ENCODE measurements at places on chromosomes 16 and 17. TPM values are rescaled to one million over a fixed set of nuclear protein-coding genes. Genes with fewer than 3 reads are reported as not detected.
A peak's percentile ranks its signal among the peaks of the same experiment; 100 is the strongest.

The TP53TG3C gene
- not detected for total RNA-seq

The PRM1 gene
- not detected for total RNA-seq

The HOXB1 gene
- total RNA-seq, result 0.41 TPM

The SLFN11 gene
- total RNA-seq, result 0.53 TPM

GRCh38 chr16:48064971-48065370, 90.8 kb downstream of the ABCC12 start:
- peaks cover 2% of the 10 kb centered on the region for H3K4me1 ChIP-seq
- H3K27me3 ChIP-seq, result no peaks in the 10 kb centered on the region
- DNase-seq, result no peak
- H3K4me3 ChIP-seq, result no peak overlapping the region

- no peaks in the 10 kb centered on the region for H3K36me3 ChIP-seq
- peaks cover 9% of the 10 kb centered on the region for H3K4me1 ChIP-seq
- no peaks in the 10 kb centered on the region for H3K27me3 ChIP-seq
- DNase-seq, result no peak
Observed at GRCh38 chr16:86554599-86554916, 477 bp downstream of the MTHFSD start.

- H3K27me3 ChIP-seq, result no peaks in the 10 kb centered on the region
- no peak for DNase-seq
- H3K4me1 ChIP-seq, result peaks cover 46% of the 10 kb centered on the region
- H3K4me3 ChIP-seq, result no peak overlapping the region
- H3K36me3 ChIP-seq, result no peaks in the 10 kb centered on the region
Observed at GRCh38 chr17:29143894-29144293, 36.3 kb downstream of the MYO18A start.

- H3K27ac ChIP-seq, result no peak overlapping the region
- no peak for DNase-seq
- no peak overlapping the region for H3K4me3 ChIP-seq
- H3K4me1 ChIP-seq, result no peaks in the 10 kb centered on the region
Observed at GRCh38 chr17:35185849-35186248, 8.3 kb downstream of the SLC35G3 start.

DNA sequence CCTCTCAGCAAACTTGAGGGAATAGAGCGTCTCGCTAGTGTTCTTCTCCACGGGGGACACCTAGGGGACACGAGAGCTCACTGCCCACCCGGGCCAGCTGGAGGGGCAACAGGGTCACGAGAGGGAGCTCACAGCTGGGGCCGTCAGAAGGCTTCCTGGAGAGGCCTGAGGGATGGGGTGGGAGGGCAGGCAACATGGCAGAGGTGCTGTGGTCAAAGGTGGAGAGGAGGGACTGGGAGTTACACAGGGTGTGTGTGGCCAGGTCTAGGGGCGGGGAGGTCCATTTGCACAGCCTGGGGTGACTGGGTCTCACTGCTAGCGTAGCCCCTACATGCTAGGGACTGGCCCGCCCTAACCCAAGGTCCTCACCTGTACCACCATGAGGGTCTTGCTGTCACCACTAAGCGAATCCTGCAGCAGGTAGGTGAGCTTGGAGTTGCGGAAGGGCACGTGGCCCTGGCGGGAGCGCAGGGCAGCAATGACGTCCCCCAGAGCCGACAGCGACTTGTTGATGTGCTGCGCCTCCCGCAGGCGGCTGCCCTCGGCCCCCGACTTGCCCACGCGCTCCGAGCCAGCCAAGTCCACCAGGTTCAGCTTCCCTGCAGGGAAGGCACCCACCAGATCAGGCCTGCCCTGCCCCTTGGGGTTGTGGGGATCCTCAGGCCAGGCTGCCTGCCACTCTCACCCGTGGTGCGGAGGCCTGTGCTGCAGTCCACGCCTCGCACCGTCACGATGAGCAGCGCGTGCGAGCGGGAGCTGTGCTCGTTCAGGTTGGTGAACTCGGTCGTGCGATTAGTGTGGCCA, 25.0 kb downstream of the KATNB1 start:
- no peak overlapping the region for H3K4me3 ChIP-seq
- peaks cover 2% of the 10 kb centered on the region for H3K36me3 ChIP-seq
- peak; percentile 29 for DNase-seq
- H3K27ac ChIP-seq, result peak overlapping the region; percentile 83
- H3K4me1 ChIP-seq, result peaks cover 20% of the 10 kb centered on the region
- no peaks in the 10 kb centered on the region for H3K27me3 ChIP-seq

DNA sequence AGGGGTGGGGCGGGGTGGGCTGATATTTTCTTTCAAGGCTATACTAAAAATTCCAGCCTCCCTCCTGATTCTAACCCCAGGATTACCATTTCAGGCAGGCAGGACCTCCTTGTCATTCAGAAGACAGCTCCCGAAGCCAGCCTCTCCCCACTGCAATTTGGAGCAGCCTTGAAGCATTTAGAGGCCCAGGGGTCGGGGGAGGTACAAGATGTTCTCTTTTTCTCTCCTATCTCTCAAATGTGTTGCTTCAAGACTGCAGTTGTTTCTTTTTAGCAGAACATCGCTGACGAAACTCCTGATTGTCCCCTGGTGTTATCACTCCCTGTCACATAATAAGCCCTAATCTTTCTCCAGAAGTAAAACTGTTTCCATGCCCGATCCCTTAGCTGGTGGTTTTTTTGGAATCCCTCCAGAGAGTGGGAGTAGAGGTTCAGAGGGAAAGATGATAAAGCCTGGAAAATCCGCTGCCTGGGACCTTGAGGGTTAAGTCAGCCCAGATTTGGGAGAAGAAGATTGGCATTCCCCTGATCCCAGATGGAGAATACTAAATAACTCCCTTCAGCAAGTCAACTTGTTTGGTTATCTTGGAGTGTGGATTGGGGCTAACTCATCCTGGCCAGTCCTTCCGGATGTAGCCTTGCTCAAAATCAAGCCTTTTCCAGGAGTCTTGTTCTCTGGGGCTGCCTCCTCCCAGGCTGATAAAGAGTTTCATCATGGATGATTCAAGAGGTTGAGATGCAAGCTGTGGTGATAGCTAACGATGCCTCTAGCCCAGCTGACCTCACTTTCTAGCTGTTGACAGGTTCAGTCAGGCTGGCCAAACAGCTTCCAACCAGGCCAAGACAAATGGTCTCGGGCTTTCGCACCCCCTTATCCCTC, 71.3 kb downstream of the SOX9 start:
- H3K36me3 ChIP-seq, result no peaks in the 10 kb centered on the region
- DNase-seq, result no peak
- 0 out of 2 replicates have a peak, but pooled peaks cover 7% of the 10 kb centered on the region for H3K4me1 ChIP-seq
- H3K27me3 ChIP-seq, result peaks cover 5% of the 10 kb centered on the region
- H3K27ac ChIP-seq, result no peak overlapping the region

- no peak overlapping the region for H3K4me3 ChIP-seq
- H3K4me1 ChIP-seq, result no peaks in the 10 kb centered on the region
- H3K27me3 ChIP-seq, result no peaks in the 10 kb centered on the region
Observed at GRCh38 chr17:46876353-46876887, 25.0 kb downstream of the WNT9B start.

- peak; percentile 87 for DNase-seq
- peak overlapping the region; percentile 90 for H3K27ac ChIP-seq
- H3K4me3 ChIP-seq, result no peak overlapping the region
- H3K27me3 ChIP-seq, result no peaks in the 10 kb centered on the region
- H3K4me1 ChIP-seq, result peaks cover 44% of the 10 kb centered on the region
Observed at GRCh38 chr17:1573932-1574696, 11.5 kb upstream of the PITPNA start.

DNA sequence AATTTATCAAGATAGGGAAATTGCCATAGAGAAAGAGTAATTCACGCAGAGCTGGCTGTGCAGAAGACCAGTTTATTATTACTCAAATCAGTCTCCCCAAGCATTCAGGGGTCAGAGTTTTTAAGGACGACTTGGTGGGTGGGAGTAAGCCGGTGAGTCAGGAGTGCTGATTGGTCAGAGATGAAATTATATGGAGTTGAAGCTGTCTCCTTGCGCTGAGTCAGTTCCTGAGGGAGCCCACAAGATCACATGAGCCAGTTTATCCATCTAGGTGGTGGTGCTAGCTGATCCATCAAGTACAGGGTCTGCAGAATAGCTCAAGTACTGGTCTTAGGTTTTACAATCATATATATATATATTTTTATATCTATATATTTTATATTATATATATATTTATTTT, 6.0 kb upstream of the AQP8 start:
- no peaks in the 10 kb centered on the region for H3K36me3 ChIP-seq
- H3K27me3 ChIP-seq, result peaks cover 3% of the 10 kb centered on the region
- no peaks in the 10 kb centered on the region for H3K4me1 ChIP-seq
- no peak for DNase-seq
- H3K4me3 ChIP-seq, result no peak overlapping the region

GRCh38 chr16:46901709-46902108, 17.5 kb downstream of the GPT2 start:
- no peak overlapping the region for H3K27ac ChIP-seq
- H3K27me3 ChIP-seq, result no peaks in the 10 kb centered on the region
- no peaks in the 10 kb centered on the region for H3K4me1 ChIP-seq
- DNase-seq, result no peak

GRCh38 chr16:12724226-12724625, 79.5 kb downstream of the CPPED1 start:
- DNase-seq, result no peak
- peaks cover 9% of the 10 kb centered on the region for H3K4me1 ChIP-seq
- peak overlapping the region; percentile 17 for H3K27ac ChIP-seq
- H3K4me3 ChIP-seq, result no peak overlapping the region
- no peaks in the 10 kb centered on the region for H3K36me3 ChIP-seq

GRCh38 chr17:14331225-14331981, 30.5 kb downstream of the HS3ST3B1 start:
- DNase-seq, result peak; percentile 18
- H3K4me3 ChIP-seq, result peak overlapping the region; percentile 58
- peaks cover 89% of the 10 kb centered on the region for H3K4me1 ChIP-seq
- H3K36me3 ChIP-seq, result no peaks in the 10 kb centered on the region
- peaks cover 10% of the 10 kb centered on the region for H3K27me3 ChIP-seq

DNA sequence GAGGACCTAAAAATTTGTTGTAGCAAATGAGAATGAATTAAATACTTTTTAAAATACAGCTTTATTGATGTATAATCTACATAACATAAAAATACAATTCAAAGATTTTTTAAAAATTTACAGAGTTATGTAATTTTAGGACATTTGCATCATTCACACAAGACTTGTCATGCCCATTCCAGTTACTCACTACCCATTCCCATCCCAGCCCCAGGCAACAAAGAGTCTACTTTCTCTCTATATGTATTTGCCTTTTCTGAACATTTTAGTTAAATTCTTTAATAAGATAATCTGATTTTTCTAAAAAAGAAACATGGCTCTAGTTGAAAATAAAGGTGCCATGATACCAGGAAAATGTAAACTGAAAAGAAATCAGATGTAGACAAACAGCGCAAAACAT, 354.2 kb downstream of the PMP22 start:
- H3K36me3 ChIP-seq, result peaks cover 4% of the 10 kb centered on the region
- H3K27ac ChIP-seq, result no peak overlapping the region
- no peak for DNase-seq
- no peak overlapping the region for H3K4me3 ChIP-seq

DNA sequence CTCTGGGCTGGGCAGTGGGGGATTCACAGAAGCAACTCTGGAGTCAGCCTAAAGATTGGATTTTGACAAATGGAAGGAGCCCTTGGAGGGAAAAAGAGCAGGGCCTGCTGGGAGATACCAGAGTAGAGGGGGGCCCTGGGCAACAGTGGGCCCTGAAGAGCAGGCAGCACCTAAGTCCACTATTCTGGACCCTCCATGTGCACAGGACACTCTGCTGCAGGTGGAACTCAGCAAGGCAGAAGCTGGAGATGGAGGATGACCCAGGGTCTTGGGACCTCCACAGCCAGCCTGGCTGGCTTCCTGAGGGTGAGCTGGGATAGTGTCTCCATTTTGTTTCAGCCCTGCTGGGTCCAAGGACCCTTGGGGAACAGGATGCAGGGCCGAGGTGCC, 63.0 kb upstream of the TEX2 start:
- no peaks in the 10 kb centered on the region for H3K4me1 ChIP-seq
- H3K36me3 ChIP-seq, result no peaks in the 10 kb centered on the region

DNA sequence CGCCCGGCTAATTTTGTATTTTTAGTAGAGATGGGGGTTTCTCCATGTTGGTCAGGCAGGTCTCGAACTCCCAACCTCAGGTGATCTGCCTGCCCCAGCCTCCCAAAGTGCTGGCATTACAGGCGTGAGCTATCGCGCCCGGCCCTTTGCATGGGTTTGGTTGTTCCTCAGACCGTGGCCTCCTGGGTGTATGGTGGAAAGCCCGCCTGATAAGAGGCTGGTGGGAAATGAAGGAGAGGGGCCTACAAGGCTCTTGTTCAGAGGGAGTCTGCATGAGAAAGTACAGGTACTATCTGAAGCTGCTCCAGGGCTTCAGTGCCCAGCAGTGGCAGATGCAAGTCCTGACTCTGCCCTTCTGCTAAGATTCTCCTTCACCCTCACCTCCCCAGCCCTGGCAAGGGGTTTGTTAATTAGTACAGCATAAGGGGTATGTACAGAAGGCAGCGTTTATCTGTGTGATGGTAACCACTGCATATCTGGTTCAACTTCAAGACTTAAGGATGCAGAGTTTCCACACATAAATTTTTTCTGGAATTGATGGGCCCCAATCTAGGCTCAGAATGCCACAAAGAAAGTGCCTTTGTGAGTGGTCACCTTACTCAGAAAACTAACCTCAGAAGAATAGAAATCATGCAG, 24.2 kb downstream of the GRB7 start:
- no peak overlapping the region for H3K27ac ChIP-seq
- no peaks in the 10 kb centered on the region for H3K36me3 ChIP-seq
- H3K4me1 ChIP-seq, result no peaks in the 10 kb centered on the region
- no peak overlapping the region for H3K4me3 ChIP-seq

DNA sequence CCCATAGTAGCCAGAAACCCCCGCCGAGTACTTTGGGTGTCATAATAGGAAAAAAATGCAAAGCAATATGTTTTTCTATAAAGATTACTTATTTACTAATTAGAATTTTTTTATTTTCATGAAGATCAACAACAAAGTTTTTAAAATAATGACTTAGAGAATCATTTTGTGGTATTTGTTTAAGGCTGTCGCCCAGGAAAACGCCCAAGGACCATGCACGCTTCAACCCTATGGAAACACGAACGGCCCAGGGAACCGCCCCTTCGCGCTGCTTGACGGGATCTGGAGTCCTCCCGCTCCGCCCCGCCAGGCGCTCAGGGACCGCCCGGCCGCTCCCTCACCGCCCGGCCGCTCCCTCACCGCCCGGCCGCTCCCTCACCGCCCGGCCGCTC, 408 bp upstream of the KPNA2 start:
- H3K27ac ChIP-seq, result no peak overlapping the region
- H3K36me3 ChIP-seq, result peaks cover 39% of the 10 kb centered on the region
- H3K27me3 ChIP-seq, result no peaks in the 10 kb centered on the region
- peak; percentile 93 for DNase-seq
- peaks cover 41% of the 10 kb centered on the region for H3K4me1 ChIP-seq
- H3K4me3 ChIP-seq, result peak overlapping the region; percentile 97

Data from WTC11 (cell line).